ENCODE measurements at places on chromosomes 13 and 19.

- DNase-seq: no peak
These were observed 532.5 kb downstream of the LMO7 start for GRCh38 chr13:76168661-76169060.

DNA sequence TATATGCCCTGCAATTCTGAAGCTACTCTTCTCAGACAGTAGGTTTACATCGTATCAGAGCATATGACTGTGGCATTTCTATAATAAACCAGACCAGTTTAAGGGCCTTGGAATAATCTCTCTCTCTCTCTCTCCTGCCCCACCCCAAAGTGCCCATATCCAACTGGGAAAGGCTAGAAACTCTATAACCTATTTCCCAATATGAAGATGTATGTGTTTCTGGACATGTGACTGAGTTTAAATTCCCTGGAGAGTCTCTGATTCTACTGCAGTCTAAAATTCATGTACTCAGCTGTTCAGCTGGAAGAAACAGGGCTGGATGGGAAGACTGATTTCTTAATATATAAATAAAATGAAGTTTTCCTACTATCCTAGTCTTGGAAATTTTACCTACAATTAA is 91.9 kb upstream of the MBNL2 start:
- DNase-seq: no peak

DNA sequence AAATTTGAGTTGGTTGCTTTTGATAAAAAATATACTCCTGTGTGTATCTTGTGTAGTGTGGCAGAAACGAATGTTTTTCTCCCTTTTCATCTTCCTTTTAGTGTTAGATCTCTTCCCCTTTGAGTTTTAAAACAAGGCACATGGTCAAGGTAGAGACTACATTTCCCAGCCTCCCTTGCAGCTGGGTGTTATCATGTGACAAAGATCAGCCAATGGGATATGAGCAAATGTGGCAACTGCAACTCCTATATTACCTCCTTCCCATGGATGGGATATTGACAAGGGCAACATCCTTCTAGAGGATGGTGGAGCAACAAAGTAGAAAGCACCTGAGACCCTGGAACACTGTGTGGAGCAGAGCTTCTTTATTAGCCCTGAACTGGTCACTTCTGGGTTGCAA is 42.4 kb downstream of the ADGRE3 start:
- DNase-seq: no peak

DNA sequence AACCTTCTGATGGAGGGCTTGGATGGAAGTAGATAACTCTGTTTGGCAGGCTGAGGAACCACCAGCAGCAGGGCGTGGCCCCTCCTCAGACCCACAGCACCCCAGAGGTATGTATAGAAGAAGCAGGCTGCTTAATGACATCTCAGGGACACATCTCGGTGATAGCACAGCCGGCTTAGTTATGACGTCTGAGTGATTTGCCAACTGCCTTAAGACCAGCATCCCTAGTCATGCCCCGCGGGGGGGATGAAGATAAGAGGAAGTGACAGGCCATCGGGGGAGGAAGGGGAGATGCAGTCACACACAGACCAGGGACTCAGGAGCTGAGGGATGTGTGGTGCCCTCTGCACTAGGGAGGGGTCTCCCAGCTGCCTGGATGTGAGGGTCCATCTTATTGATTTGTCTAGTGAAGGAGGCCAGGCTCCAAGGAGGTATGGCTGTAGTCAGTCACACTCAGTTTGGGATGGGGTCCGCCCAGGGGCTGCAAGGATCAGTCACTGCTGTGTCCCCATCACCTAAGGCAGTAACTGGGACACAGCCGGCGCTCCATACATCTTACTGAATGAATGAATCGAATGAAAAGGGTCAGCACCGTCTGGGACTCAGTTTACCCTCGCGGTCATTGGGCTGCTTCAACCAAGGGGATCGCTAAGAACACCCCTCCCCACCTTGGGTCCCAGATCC is 19.2 kb upstream of the ERCC1 start:
- no peak for DNase-seq

DNA sequence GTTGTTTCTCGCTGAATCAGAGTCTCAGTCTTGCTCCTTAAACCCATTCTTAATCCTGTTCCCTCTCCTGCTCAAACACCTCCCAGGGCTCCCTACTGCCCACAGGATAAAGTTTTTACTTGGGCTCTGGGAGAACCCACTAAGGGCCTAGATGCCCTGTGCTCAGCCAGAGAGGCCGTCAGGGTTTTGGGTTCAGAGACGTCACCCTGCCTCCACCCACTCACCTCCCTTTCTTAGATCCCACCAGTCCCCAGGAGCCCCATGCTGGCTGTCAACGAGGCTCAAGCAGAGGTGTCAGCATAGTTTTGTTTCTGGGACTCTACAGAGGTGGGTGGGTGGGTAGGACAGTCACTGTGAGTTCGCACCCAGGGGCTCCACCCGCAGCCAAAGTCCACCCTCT is 15.5 kb upstream of the CYP4F2 start:
- DNase-seq: no peak

DNA sequence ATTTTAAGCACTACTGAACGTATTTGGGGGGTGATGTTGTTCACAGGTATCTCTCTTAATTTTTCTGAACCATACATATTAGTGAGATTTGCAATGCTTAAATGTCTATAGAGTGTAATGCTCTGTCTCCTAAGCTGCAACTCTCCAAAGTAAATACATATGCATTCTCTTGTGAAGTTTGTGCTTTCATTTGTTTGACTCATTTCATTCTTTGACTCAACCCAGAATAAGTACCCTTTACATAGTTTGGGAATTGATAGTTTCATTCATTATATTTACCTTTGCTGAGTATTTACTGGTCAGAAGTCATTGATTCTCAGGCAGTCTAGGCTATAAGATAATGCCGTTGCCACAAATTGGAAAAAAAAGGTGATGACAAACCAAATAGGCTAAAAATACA is 406.9 kb downstream of the FGF9 start:
- DNase-seq: no peak

Measured in fibroblast of skin of left quadriceps (primary cell).